Occipital lobe (tissue), 3 donors: ENCODE measurements at places on chromosomes 12 and 14.

DNA sequence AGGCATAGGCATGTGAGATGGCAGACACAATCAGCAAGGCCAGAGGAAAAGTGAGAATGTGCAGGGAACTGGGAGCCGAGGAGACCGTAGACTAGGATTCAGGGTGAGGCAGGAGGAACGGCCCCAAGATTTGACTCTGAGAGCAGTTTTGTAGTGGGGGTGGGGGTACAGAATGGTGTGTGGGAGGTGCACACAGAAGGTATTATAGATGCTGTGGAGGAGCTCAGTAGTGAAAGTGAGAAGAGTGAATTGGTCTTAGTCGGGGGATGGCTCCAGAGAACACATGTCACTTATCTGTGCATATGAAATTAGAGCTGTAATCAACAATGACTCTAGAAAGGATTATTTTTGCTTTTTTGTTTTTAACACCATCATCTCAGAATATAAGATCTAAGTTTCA lies 11.9 kb downstream of the ZNF664 start:
- DNase-seq, result no peak

DNA sequence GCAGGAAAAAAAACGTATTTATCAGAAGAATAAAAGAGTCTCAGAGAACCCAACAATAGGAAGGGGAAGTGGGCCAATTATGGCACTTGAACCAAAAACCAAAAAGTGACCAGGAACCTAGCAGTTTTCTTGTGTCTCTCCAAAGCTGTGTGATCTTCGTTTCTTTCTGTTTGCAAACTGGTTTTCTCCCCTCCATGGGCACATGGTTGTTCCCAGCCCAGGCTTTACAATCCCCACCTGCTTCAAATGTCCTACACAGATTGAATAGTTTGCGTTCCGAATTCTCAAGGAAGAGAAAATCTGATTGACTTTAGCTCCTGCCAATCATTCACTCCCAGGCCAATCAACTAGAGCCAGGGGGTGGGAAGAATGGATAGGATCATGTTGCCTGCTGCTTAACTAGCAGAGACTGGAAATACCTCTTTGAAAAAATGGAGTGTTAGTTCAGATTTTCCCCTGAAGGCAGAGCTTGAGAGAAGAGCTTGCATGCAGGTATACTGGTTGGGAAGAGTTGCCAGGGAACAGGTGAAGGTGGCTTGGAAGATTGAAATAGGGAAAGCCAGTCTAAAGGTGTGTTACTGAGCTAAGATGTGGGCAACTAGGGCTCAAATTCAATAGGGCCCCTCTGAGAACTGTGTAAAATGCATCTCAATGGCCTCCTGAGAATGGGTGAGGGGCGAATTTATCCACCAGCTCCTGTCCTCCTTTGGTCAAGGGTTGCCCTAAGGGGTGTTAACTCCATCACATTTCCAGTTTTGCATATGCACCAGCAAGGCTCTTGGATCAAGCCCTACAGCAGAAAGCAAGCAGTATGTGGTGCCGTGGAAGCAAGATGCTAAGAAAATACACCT lies 106.4 kb upstream of the SRRM4 start:
- DNase-seq, result no peak

GRCh38 chr12:99558109-99558508 lies 89.4 kb upstream of the GARIN6 start:
- no peak for DNase-seq

GRCh38 chr14:79011091-79011919 lies 841.1 kb downstream of the NRXN3 start:
- DNase-seq, result no peak

- DNase-seq, result no peak
These were observed 4.7 kb downstream of the RBP5 start for GRCh38 chr12:7123806-7124522.

DNA sequence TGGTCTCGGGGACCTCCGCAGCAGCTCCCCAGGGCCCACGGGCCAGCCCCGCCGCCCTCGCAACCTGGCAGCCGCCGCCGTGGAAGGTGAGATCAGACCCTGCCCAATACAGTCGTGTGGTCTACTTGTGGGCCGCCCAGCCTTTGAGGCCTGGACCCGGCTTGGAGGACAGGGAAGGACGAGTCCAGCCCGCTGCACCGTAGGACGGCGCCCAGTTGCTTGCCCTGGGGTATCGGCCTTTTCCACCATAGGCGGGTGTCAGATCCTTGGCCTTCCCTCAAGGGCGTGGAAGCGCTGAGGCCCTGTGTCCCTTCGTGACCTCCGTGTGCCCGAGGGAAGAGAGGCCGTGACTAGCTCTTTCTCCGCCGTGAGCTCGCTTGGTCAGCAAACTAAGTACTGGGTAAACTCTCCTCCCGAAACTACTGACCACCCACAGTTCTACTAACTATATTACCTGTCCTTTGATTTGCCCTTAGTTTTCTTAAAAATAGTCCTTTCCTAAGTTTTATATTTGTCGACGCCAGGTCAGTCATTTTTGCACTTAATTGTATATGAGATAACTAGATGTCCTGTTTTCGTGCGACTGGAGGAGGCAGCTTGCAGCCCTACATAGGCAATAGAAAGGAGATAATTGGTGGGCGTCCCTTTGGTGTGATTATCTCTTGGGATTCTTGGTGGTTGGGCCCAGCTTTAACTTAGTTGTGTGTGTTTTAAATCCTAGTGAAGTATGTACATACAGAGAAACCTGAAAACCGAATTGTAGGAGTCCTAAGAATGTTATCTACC lies 757 bp downstream of the SLC25A3 start:
- DNase-seq, result no peak

DNA sequence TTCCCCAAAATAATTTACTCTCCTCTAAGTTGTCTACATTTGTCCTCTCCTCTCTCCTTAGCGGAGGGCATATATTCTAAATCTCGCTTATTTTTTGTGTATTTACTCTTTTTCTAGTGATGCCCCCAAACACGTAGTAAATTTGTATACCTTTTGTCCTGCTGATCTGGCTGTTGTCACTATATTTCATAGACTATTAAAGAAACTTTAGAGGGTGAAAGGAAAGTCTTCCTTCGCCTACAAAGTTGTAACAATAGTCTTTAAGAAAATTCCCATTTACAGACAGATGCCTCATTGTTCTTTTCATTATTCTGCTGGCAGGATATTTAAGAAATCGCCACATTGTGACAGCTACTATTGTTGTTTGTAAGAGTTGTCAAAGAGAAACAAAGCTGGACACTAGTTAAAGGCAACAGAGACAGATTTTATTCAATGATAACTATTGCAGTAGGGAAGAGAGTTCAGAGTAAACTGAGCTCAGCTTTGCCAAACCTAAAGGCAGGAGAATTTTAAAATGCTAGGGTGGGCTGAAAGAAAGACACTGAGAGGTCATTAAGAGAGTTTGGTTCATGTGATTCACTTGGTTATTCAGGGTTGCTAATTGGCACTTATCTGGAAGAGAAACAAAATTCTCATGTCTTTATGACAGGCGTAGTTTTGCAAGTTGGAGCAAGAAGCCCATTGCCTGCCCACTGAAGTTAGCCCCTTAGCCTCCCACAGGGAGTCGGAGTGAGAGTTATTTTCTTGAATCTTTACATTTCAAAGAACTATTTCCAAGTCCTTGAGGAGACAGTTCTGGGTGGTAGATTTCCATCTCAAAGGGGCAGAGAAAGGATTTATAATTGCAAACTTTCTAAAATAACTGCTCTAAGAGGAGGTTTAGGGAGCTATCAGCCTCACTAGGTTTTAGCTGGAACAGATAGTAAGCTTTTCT lies 1272.5 kb upstream of the SEL1L start:
- no peak for DNase-seq

DNA sequence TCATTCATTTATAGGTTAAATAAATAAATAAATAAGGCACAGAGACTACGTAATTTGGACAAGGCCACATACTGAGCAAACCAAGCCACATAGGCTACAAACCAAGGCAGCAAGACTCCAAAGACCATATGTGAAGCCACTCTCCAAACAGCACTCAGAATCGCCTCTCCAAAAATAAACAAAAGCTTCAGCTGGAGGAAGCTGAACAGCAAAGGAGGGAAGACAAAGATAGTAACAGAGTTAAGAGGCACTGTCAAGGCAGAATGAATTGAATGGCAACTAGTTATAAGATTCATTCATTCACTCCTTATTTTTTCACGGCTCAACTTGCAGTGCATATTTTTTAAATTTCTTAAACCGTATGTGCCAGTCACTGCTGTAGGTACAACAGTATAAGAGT lies 200.5 kb upstream of the GRIP1 start:
- no peak for DNase-seq
